ENCODE measurements at places on chromosomes 3 and 15.
A peak's percentile ranks its signal among the peaks of the same experiment; 100 is the strongest.

GRCh38 chr15:45790325-45790943 is 155.6 kb downstream of the SQOR start:
- DNase-seq, result peak; percentile 5

GRCh38 chr15:68683551-68683950 is 104.8 kb downstream of the CORO2B start:
- DNase-seq, result no peak

DNA sequence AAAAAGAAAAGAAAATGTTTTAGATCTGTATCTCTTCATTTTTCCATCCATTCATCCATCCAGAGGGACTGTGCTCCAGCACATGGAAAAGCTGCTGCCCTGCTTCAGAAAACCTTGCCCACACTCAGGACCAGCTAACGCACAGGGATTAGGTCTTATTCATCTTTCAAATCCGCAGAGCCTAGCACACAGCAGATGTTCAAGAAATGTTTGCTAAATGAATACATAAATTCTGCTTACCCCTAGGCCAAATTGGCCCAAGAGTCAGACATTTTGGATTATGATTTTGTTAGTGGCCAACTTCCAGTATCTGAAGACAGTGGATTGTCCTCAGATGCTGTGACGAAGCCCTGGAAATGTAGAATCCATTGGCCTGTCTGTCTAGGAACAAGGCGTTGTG is 71.4 kb downstream of the GHSR start:
- DNase-seq, result no peak

DNA sequence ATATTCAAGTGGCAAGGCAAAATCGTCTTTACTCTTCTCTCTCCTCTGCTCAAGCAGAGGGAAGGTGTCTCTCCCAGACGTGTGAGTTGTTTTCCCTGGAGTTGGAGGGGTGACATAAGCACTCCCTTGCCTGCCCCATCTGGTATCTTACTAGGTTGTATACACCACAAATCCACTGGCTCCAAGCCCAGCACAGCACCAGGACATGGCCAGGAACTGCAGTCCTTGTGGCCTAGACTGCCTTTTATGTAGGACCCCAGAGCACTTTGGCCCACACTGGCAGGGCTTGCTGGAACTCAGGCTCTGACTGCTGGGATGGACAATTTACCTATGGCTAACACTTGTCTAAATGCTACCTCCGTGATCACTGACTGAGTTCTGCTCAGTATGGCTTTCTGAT is 34.0 kb downstream of the DZIP3 start:
- peak; percentile 17 for DNase-seq

DNA sequence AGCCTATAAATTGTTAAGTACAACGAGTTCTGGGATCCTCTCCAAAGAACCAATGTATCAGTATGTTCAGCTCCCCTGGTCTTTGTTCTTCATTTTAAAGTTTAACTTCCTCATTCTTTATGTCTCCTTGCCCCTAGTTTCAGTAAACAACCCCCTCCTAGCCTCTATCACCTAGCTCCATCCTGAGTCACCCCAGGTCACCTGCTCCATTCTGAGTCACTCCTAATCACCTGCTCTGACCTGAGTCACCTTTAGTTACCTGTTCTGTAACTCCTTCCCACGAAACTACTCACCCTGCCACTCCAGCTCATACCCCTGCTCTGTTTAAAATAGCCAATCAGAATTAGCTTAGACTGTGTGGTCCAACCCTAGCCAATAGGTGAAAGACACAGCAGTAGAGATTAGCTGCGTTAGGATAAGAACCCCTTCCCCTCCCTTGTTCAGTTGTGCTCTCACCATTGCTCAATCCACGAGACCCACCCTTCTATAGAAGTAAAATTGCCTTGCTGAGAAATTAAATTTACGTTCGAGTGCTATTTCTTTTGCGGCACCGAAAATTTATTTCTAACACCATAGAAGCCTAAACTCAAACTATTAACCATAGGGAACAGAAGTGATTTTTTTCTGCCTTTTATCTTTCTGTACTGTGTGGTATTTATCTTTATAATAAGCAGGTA is 245.0 kb upstream of the ADAMTS9 start:
- no peak for DNase-seq

DNA sequence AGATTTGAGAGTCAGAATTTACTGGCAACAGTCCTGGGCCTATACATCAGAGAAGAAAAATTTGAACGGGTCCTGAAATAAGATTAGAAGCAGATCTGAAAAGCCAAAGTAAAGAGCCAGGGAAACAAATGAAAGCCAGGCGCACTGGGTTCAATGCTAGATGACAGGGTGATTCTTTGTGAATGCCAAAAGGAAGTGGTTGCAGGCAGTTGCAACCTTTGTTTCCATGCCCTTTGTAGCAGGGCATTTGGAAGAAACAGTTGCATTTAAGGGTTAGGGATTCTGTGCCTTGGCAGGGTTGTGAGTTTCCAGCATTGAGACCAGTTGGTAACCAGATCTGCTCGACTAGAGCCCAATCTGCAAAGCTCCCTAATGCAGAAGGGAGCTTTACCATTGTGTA is 36.4 kb upstream of the MTHFS start:
- DNase-seq, result no peak

DNA sequence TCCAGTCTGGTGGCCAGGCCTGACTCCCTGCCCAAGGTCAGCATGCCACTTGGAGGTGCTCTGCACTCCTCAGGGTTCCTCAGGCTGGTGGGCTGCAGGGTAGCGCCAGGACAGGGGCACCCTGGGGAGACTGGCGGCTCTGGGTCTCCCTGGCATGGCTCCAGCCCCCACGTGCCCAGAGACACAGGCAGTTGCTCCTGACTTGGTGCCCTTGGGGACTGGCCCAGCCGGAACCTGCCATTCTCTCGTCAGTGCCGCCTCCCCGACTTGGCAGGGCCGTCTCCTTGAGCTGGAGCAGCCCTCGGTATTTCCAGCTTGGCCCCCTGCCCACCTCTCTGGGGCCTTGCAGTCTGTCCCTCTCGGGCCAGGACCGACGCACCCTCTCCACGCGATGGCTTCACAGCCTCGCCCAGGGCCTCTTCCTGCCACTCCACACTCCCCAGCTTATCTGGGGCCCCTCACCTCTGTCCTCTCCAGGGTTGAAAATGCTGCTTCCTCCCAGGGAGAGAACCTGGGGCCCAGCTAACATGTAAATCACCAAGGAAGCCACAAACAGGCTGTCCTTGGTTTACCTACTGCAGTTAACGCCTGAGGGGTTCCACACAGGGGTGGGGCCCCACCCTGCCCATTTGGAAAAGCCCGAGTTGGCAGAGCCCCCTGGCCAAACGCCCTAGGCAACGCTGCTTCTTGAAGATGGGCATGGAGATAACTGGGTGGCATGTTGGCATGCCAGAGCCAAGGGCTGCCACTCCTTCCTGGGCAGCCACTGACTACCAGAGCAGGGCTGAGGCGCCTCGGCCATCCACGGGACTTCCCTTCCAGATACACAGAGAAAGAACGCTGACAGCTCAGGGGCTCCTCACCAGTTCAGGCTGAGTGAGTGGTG is 61.4 kb downstream of the SMAD6 start:
- DNase-seq, result peak; percentile 81

DNA sequence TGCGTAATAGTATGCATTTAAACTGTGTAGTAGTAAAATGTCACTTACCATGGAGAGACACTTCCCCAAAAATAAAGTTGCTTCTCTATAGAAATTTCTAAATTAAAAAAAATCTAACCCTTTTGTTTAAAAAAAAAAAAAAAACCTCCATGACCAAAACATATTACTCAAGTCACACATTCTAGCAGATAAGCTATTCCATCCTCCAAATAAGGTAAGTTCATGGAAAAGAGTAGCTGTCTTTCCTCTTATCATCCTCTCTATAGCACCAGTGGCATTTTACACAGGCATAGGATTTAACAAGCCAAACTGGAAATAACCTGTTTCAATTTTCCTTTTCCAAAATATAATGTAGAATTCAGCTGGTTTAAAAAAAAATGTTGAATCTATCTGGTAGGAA is 57.4 kb downstream of the LRRFIP2 start:
- no peak for DNase-seq

- DNase-seq, result no peak
Measured at GRCh38 chr15:80026754-80027153, 32.7 kb upstream of the ZFAND6 start.

Measured in astrocyte of the hippocampus (primary cell).